ENCODE measurements at places on chromosomes 5 and 9.

DNA sequence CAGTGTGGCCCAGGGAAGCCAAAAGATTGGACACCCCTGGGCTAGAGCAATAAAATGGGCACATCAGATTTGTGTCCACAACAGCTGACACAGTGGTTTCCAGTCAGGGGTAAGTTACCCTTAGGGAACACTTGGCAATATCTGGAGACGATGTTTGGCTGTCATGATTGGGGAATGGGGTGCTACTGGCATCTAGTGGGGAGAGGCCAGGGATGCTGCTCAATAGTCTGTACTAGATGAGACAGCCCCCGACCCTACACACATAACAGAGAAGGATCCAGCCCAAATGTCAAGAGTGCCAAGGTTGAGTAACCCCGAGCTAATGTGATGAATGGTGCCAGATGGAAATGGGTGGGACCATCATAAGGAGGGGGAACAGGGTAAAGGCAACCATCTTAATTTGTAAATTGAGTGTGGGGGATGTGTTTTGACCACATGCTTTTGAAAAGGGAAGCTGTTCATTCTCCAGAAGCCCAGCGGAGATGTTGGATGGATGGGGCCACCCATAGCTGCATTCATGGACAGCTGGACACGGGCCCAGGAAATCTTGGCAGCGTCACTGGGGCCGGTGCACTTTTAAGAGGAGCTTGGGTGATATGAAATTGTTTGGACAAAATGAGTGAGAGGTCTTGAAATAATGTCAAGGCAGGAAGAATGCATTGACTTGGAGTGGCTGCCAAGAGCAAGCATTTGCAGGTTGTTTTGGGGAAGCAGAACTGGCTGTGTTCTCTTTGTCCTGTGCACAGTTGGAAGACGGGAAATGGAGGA lies 33.4 kb downstream of the SYK start:
- no peak overlapping the region for H3K4me3 ChIP-seq
- H3K27ac ChIP-seq: no peak overlapping the region
- no peaks in the 10 kb centered on the region for H3K27me3 ChIP-seq
- DNase-seq: no peak
- H3K4me1 ChIP-seq: peaks cover 10% of the 10 kb centered on the region

DNA sequence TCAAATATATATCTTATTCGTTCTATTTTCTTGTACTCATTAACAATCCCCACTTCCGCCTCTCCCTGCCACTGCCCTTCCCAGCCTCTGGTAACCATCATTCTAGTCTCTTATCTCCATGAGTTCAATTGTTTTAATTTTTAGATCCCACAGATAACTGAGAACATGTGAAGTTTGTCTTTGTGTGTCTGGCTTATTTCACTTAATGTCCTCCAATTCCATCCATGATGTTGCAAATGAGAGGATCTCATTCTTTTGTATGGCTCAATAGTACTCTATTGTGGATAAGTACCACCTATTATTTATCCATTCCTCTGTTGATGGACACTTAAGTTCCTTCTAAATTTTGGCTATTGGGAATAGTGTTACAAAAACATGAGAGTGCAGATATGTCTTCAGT lies 17.2 kb upstream of the CMYA5 start:
- H3K27ac ChIP-seq: no peak overlapping the region
- no peaks in the 10 kb centered on the region for H3K4me1 ChIP-seq
- H3K4me3 ChIP-seq: no peak overlapping the region
- no peaks in the 10 kb centered on the region for H3K27me3 ChIP-seq
- H3K36me3 ChIP-seq: peaks cover 35% of the 10 kb centered on the region

DNA sequence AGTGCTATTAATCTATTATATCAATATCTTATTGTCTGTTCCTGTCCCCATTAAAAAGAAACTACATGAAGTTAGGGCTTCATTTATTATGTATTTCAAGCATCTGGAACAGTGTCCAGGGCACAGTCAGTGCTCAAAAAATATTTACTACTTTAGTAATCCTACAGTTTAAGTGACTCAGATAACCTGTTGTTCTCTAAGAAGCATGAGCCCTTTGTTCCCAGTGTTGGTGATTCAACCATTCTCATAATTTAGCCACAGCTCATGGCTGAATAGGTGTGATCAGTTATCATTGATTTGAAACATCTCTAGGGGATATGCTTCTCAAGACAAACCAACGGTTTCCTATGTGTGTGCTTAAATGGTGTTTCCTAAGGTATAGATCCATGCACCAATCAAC lies 292.7 kb downstream of the TMEM167A start:
- H3K27ac ChIP-seq: no peak overlapping the region
- no peaks in the 10 kb centered on the region for H3K27me3 ChIP-seq
- no peaks in the 10 kb centered on the region for H3K4me1 ChIP-seq
- no peak for DNase-seq
- H3K36me3 ChIP-seq: no peaks in the 10 kb centered on the region

GRCh38 chr5:157100140-157100679 lies 8.6 kb downstream of the HAVCR2 start:
- no peak for DNase-seq
- H3K4me3 ChIP-seq: no peak overlapping the region
- H3K27ac ChIP-seq: no peak overlapping the region
- no peaks in the 10 kb centered on the region for H3K27me3 ChIP-seq

- H3K27me3 ChIP-seq: no peaks in the 10 kb centered on the region
- H3K4me3 ChIP-seq: peak overlapping the region; percentile 13
- peaks cover 28% of the 10 kb centered on the region for H3K4me1 ChIP-seq
- no peaks in the 10 kb centered on the region for H3K36me3 ChIP-seq
- H3K27ac ChIP-seq: peak overlapping the region; percentile 79
- DNase-seq: no peak
These were observed 53.4 kb downstream of the ROR2 start for GRCh38 chr9:91896513-91897121.

DNA sequence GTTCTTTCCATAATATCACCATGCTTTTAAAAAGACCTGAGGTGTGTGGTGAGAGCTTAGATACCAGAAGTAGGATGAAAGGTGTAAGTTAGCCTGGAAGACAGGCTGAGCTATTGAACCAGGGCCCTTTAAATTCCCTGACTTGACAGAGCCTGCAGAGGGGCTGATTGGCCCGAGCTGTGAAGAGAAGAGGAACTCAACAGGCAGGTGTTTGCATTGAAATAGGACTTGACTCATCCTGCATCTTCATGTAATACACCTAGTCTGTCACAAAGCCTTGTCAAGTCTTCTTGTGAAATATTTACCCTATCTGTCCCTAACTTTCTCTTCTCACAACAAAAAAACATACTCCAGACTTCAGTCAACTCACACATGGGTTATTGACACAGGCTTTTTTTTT lies 16.6 kb upstream of the ANP32B start:
- no peak for DNase-seq
- no peak overlapping the region for H3K27ac ChIP-seq
- H3K4me1 ChIP-seq: no peaks in the 10 kb centered on the region

- no peak overlapping the region for H3K4me3 ChIP-seq
- no peaks in the 10 kb centered on the region for H3K36me3 ChIP-seq
- no peak for DNase-seq
- no peak overlapping the region for H3K27ac ChIP-seq
These were observed 30.0 kb upstream of the PCSK1 start for GRCh38 chr5:96463091-96463490.

DNA sequence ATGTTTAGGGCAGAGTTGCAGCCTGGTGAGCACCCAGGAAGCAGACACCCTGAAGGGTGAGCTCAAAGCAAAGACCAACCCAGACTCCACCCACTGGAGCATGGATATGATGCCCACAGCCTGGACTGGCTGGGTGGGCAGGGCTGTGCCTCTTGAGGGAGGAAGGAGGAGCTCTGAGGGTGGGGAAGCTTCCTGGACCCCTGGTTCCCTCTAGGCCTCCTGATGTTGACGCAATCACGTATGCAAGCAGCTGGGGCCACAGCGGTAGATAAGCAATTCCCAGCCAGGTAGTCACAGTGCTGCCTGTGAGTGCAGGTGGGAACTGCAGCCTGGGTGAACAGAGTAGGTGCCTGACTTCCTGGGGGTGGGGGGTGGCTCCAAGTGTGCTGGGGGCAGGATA lies 271.5 kb downstream of the CDK5RAP2 start:
- DNase-seq: no peak
- no peaks in the 10 kb centered on the region for H3K27me3 ChIP-seq
- no peak overlapping the region for H3K27ac ChIP-seq
- no peaks in the 10 kb centered on the region for H3K36me3 ChIP-seq
- H3K4me1 ChIP-seq: no peaks in the 10 kb centered on the region
- H3K4me3 ChIP-seq: no peak overlapping the region

DNA sequence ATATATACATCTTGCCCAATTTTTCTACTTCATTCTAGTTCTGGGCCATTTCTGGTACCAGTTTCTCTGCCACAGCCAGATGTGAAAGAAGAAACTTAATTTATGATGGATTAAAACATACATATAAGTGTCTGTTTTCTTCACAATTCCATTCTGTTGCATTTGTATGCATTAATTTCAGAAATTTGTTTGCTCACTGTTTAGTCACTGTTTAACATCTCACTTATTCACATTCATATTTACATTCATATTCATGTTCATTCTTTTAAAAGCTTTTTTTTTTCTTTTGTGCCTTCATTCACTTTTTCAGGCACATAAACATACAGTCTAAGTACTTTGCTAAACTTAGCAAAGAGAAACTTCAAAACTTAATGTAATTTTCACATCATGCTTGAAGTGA lies 684.0 kb upstream of the CDH9 start:
- no peak overlapping the region for H3K4me3 ChIP-seq
- H3K27me3 ChIP-seq: no peaks in the 10 kb centered on the region
- no peak overlapping the region for H3K27ac ChIP-seq
- H3K36me3 ChIP-seq: no peaks in the 10 kb centered on the region
- no peaks in the 10 kb centered on the region for H3K4me1 ChIP-seq
- DNase-seq: no peak

GRCh38 chr5:154437281-154437965 lies 8.4 kb upstream of the SAP30L start:
- no peak overlapping the region for H3K27ac ChIP-seq
- peaks cover 19% of the 10 kb centered on the region for H3K36me3 ChIP-seq
- no peaks in the 10 kb centered on the region for H3K4me1 ChIP-seq
- H3K4me3 ChIP-seq: no peak overlapping the region

GRCh38 chr9:133566382-133566781 lies 31.9 kb downstream of the ADAMTSL2 start:
- no peak overlapping the region for H3K4me3 ChIP-seq
- DNase-seq: no peak
- no peaks in the 10 kb centered on the region for H3K36me3 ChIP-seq
- peak overlapping the region; percentile 83 for H3K27ac ChIP-seq

DNA sequence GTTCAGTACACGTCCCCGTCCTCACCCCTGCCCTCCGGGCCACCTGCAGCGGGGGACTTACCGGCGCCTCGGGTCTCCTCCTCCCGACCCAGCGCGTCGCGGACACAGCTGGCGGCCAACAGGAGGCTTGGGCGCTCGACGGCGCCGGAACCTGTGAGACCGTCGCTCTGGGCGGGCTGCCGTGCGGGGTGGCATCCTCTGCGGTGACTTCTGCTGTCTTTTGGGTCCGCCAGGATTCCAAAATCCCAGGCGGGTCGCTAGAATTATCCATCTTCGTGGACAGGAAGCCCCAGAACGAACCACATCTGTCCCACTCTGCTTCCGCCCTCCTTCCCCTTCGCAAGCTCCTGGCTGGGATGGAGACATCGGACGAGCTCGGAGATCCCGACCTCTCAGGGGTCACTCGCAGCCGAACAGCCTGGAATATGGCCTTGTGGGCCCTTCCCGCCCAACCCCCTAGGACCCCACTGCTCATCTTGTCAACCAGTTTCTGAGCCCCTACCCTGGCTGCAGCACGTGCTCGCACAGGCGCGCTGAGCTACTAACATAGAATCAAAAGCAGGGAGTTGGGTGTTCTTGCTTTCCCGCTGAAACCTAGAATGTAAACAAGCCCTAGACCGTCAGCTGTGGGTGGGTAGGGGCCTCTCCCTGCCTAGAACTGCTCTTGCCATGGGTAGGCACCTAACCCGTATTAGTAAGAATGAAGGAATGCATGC lies 947 bp upstream of the MARCHF3 start:
- H3K27ac ChIP-seq: peak overlapping the region; percentile 88
- H3K36me3 ChIP-seq: no peaks in the 10 kb centered on the region
- DNase-seq: no peak
- no peaks in the 10 kb centered on the region for H3K27me3 ChIP-seq
- H3K4me3 ChIP-seq: peak overlapping the region; percentile 80

GRCh38 chr9:21854594-21854993 lies 52.2 kb downstream of the MTAP start:
- H3K4me1 ChIP-seq: peaks cover 3% of the 10 kb centered on the region
- H3K4me3 ChIP-seq: no peak overlapping the region
- no peaks in the 10 kb centered on the region for H3K27me3 ChIP-seq
- peaks cover 5% of the 10 kb centered on the region for H3K36me3 ChIP-seq

DNA sequence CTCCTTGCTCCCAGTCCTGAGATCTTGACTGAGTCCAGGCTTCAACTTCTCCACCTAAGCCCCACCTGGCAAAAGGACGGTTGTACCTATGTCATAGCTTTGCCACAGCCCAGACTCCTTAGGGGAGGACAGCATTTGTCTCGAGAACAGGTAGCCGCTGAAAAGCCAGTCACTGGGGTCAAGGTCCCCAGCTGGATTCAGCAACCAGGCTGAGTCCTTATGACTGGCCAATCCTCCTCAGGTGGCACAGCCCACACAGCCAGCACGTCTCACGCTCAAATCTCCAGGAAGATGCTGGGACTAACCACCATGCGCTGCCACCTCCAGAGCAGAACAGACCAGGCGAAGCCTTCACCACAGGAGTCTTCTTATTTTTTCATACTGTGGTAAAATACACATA lies 27.9 kb upstream of the SMU1 start:
- DNase-seq: no peak
- no peaks in the 10 kb centered on the region for H3K36me3 ChIP-seq
- no peak overlapping the region for H3K27ac ChIP-seq

GRCh38 chr5:145220481-145220880 lies 614.7 kb downstream of the PRELID2 start:
- no peak overlapping the region for H3K27ac ChIP-seq
- H3K36me3 ChIP-seq: no peaks in the 10 kb centered on the region
- no peak for DNase-seq
- H3K27me3 ChIP-seq: no peaks in the 10 kb centered on the region
- H3K4me1 ChIP-seq: no peaks in the 10 kb centered on the region
- no peak overlapping the region for H3K4me3 ChIP-seq

DNA sequence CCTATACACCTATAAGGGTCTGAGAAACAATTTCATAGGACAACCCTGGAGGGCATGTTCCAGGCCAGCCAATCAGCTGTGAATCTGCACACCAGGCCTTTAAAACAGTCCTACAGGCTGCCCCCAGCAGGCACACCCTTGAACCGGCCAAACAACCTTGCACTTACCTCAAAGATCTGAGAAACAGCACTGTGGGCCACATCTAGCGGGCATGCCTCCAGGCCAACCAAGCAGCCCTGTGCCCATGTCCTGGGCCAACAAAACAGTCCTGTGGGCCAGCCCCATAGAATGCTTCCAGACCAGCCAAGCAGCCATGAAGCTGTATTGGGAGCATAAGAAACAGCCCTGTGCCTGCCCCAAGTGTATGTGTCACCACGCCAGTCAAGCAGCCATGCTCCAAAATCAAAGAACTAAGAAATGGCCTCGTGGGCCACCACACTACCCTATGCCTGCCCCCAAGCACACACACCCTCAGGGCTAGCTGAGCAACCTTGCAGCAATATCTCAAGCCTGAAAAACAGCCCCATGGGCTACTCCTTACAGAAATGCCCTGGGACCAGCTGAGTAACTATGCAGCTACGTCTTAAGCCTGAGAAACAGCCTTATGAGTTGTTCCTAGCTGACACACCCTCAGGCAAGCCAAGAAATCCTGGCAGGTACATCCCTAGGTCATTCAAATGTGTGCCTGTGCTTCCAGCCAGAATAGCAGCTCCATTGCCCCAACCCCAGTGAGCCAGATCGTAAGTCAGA lies 2243.8 kb upstream of the C9orf72 start:
- H3K4me1 ChIP-seq: no peaks in the 10 kb centered on the region
- H3K27ac ChIP-seq: no peak overlapping the region
- no peak for DNase-seq
- no peak overlapping the region for H3K4me3 ChIP-seq
- H3K27me3 ChIP-seq: no peaks in the 10 kb centered on the region
